NCI-H1048 (cell line): ENCODE measurements at places on chromosomes 3 and 15.

DNA sequence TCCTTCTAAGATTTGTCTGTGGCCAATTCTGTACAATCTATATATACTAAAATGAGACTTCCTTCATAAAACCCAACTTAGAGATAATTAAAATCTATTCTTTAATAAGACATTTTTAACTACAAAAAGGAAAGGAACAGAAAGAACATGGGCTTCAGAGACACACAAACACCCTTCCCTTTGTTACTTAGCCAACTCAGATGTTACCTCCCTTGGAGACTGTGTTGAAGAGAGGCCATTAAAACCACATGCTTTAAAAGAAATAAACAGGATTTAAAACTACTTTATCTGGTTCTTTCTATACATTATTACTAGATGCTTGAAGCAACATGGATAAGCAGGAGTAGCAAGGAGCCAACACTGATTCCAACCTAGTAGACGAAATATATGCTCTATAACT is 42.0 kb downstream of the LRRFIP2 start:
- DNase-seq, result no peak

- no peak for DNase-seq
Measured at GRCh38 chr3:18027161-18027939, 284.9 kb upstream of the TBC1D5 start.

- DNase-seq, result no peak
Measured at GRCh38 chr3:172749230-172749965, 1.1 kb upstream of the ECT2 start.

- DNase-seq, result no peak
Measured at GRCh38 chr15:72426753-72427152, 28.6 kb downstream of the TMEM202 start.

- no peak for DNase-seq
Measured at GRCh38 chr3:75650191-75650590, 13.9 kb upstream of the FRG2C start.

DNA sequence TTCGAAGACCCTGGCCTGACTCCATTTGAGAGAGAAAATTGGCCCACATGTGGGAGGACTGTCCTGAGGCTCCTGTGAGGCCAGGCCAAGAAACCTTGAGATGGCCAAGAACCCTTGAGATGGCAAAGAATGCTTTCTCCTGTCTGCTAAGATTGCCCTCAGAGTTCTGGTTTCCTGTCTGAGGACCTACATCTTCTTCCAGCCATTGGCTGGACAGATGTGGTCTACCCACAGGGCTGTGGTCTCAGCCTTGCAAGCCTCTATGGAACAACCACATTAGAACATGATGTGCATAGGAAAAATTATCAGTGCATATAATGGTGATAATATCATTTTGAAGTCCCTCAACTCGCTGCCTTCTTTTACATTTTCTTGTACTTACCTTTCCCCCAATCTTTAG is 10.8 kb upstream of the RASA2 start:
- no peak for DNase-seq

- DNase-seq, result no peak
Measured at GRCh38 chr3:43542328-43543043, 79.3 kb downstream of the ANO10 start.

GRCh38 chr3:144810160-144810559 is 838.5 kb downstream of the DIPK2A start:
- no peak for DNase-seq

- DNase-seq, result no peak
Measured at GRCh38 chr3:57080171-57080570, 19.7 kb downstream of the SPATA12 start.
